ENCODE measurements at places on chromosomes 11 and 22.

GRCh38 chr22:49663311-49663711 lies 164.4 kb downstream of the BRD1 start:
- no peak for DNase-seq

DNA sequence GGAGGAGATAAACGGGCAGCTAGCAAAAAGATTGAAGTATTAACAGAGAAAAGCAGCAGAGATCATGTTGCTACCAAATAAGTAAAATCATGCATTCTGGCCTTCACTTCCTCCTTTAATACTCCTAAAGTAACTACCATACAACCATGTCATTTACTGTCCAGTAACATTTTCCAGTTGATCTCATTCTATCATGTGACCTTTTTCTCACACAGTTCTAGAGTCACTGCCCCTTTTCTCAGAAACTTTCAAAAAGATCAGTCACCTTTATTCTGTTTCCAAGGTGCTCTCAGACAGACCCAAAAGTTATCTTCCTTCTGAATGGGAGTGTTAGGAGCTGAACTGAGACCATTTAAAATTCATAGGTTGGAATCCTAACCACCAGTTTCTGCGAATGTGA lies 984.4 kb downstream of the FAM181B start:
- no peak for DNase-seq

GRCh38 chr11:134949121-134950090 lies 537.4 kb upstream of the B3GAT1 start:
- peak; percentile 37 for DNase-seq

- no peak for DNase-seq
Observed at GRCh38 chr11:83778596-83778995, 492.4 kb upstream of the CCDC90B start.

GRCh38 chr11:72375241-72375960 lies 58.9 kb downstream of the CLPB start:
- no peak for DNase-seq

GRCh38 chr11:47328449-47329390 lies 23.8 kb downstream of the MYBPC3 start:
- DNase-seq, result no peak

GRCh38 chr11:120280600-120281051 lies 40.7 kb downstream of the POU2F3 start:
- no peak for DNase-seq

GRCh38 chr11:33227578-33228261 lies 29.5 kb upstream of the HIPK3 start:
- DNase-seq, result no peak

GRCh38 chr11:57477507-57478189 lies 17.3 kb downstream of the RTN4RL2 start:
- no peak for DNase-seq

- DNase-seq, result no peak
Observed at GRCh38 chr22:35482974-35483373, 57.7 kb upstream of the RASD2 start.

DNA sequence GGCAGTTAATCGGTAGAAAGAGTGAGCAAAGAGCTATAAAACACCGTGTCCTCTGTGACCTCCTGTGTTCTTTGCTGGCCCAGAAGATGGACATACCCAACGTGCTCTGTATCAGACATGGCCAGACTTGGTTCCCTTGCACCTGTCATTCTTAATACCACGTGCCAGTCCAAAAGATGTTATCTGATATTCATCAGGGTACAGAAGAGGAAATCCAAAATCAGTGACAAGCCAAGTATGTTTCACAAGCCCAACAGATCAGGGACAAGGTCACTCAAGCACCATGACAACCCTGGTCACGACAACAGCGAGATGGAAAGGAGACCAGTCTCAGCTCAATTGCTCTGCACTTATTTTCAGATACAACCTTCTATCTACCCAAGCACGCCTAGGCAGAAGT lies 3.4 kb downstream of the LRP4 start:
- DNase-seq, result no peak

- DNase-seq, result no peak
Observed at GRCh38 chr11:9060700-9061111, 30.7 kb downstream of the SCUBE2 start.

DNA sequence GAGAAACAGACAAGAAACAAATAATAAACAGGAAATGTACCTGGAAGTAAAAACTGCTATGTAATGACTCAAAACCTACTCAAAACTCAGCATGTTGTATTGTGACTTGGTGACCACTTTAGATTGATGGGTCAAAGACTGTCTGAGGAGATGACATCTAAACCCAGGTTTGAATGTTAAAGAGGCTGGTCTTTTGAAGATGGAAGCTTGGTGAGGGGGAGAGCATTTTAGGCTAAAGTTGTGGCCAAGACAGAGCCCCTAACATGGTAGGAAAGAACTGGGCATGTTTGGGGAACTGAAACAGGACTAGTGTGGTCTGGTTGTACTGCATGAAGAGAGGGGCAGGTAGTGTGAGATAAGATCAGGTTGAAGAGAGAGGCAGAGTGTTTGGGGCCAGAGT lies 85.3 kb upstream of the MYO18B start:
- no peak for DNase-seq

DNA sequence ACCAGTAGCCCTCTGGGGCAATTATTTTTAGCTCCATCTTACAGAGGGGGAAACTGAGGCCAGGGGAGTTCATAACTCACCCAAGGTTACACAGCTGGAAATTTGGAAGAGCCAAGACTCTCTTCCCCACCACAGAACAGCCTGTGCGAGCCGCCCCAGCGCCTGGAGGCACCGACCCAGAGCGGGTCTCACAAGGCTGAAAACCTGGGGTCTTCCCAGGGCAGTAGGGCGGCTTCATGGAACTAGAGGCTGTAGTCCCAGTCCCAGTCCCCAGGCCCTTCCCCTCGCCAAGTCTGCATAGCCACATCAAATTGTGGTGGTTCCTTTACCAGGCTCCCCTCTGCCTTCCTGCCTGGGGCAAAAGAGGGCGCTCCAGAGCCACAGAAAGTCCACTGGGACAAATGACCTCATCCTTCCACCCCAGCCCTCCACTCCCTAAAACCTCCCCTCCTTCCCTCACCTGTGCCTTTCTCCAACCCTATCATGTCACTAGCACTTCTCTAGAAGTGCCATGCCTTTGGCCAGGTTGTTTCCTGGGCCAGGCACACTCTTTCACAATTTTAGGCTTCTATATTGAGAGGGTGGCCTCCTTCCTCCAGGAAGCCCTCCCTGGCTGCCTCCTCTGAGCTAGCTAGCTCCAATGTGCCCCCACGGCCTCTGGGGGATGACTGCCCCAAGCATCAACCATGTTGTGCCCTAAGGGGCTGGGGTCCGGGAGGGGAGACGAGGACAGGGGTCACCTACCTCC lies 15.2 kb upstream of the CDC42EP1 start:
- no peak for DNase-seq

- DNase-seq, result no peak
Observed at GRCh38 chr11:41449483-41450050, 9.9 kb downstream of the LRRC4C start.

GRCh38 chr11:108927791-108928545 lies 263.1 kb downstream of the DDX10 start:
- no peak for DNase-seq

- DNase-seq, result no peak
Observed at GRCh38 chr11:118079491-118079890, 2.6 kb downstream of the TMPRSS4 start.

- DNase-seq, result peak; percentile 28
Observed at GRCh38 chr11:1153951-1154493, 3.7 kb upstream of the MUC5AC start.

GRCh38 chr22:16960220-16960883 lies 47.7 kb downstream of the GAB4 start:
- no peak for DNase-seq

GRCh38 chr11:122803716-122804115 lies 34.6 kb upstream of the CRTAM start:
- DNase-seq, result no peak

GRCh38 chr22:25153961-25154666 lies 45.5 kb upstream of the CRYBB3 start:
- DNase-seq, result no peak

DNA sequence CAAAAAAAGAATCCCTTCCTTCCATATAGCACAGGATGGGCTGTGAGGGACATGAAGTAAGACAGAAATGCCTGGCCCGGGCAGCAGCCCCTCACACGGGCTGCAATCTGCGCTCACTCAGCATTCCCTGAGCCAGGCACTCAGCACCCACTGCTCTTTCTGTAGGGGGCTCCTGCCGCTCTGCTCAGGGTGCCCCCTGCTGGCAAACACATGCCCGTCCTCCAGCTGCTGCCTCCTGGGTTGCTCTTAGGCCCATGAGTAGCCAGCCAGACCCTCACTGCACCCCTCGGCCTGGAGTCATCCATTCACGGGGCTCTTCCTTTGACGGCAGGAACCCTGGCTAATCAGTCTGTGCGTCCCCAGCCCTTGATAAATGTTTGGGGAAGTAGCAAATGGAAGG lies 6.9 kb downstream of the MCAT start:
- no peak for DNase-seq

DNA sequence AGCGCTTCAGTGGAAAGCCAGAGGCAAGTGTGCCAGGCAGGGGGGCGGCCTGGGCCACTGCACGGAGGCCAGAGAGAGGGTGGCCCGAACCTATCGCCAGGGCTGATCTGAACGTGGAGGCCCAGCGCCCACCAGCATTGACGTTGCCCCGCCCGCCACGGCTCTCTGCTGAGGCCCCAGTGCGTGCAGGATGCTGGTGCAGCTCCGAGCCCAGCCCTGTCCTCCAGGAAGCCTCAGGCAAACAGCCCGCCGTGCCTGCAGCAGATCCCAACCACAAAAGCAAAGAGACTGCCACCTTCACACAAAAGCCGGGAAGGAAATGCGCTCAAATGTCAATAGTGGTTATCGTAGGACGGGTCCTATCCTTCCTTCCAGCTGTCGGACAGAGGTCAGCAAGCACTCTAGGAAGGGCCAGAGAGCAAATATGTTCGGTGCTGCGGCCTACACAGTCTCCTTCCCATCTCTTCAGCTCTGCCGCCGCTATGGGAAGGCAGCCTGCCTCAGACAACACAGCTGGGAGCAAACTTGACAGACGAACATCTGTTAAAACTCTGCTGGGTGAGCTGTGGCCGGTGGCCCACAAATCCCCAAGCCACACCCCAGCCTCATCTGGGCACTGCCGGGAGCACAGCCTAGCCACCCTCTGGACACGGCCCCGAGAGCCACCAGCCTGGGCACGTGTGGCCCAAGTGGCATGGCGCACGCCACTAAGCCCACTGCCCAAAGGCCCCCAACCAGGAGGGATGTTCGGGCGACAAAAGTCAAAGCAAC lies 146.2 kb downstream of the CRYBB2 start:
- no peak for DNase-seq

- DNase-seq, result no peak
Observed at GRCh38 chr11:133947321-133947756, 9.4 kb downstream of the IGSF9B start.

GRCh38 chr11:15158351-15159015 lies 43.8 kb downstream of the INSC start:
- no peak for DNase-seq

DNA sequence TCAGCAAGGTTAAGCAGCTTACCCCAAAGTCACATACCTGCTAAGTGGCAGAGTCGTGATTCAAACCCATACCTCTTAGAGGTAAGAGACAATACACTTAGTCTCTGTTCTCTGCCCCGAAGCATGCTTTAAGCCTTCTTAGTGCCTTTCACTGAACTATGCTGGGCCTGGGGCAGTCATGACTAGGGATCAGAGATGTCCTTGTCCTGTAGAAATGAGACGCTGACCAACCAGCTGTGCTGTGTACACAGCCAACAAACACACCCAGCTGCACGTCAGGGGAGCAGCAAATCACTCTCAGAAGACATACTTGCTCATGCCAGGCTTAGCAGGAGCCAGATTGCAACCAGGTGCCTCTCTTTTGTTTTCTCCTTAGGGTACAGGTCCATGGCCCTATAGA lies 255.7 kb downstream of the BUD13 start:
- DNase-seq, result no peak

GRCh38 chr22:38012604-38013072 lies 28.3 kb upstream of the SOX10 start:
- no peak for DNase-seq

DNA sequence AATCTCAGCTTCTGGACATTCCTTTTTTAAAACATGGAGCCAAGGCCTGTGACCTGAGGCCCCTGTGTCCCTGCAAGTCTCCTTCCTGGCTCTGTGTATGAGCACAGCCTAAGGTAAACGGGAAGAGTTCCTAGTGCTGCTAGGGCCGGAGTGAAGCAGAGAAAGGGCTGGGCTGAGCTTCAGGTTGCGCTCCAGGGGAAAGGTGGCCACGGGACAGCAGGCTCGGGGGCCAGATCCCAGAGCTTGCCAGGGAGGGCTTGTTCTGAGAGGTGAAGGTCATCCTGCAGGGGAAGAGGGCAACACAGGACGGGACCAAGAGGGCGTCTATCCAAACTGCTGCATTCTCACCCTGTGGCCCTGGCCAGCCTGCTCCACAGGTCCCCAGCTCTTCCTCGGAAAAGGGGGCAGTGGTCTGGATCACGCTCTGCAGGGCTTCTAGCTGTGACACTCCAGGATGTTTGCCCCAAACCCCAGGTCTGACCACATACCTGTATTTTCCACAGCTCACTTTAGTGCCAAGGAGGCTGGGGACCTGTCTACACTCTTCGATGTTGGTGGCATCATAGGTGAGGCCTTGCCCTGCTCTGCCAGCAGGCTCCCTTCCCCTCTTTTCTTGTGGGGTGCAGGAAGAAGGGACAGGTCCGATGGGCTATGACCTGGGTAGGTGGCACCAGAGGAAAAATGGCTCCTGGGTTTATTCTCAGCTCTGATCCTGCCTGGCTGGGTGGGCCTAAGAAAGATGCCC lies 20.4 kb downstream of the SLC37A2 start:
- DNase-seq, result no peak

- DNase-seq, result no peak
Observed at GRCh38 chr22:23402275-23403151, 177.6 kb downstream of the IGLL1 start.

DNA sequence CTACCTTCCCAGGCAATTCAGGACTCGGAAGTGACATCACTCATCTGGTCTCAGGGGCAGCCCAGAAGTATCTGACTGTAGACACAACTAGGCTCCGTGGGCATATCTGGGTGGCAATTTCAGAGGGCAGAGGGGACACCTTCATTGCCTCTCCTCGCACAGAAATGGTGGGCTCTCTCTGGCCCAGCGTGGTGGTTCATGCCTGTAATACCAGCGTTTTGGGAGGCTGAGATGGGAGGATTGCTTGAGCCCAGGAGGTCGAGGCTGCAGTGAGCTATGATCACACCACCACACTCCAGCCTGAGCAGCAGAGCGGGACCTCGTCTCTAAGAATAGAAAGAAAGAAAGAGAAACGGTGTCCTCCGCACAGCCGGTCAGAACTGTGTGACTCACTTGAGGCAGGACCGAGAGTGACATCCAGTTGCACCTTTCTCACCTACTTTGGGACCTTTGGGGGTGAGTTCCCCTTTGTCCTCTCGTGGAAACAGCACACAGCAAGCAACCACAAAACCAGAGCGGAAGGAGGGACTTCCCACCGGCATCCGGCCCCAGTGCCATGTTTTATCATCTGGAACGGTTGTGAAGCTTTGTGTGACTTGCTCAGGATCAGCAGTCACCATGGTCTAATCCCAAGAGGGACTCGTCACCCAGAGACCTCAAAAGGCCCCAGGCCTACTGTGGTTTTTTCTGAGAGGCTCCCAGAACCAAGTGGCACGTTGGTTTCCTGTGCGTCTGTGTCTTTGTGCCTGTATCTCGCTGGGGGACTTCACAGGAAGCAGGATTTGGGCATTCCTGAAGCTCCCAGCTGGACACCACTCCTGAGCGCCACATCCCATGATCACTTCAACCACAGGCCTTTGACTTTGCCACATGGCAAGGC lies 38.4 kb upstream of the EMID1 start:
- no peak for DNase-seq

GRCh38 chr11:13862845-13863392 lies 99.6 kb upstream of the SPON1 start:
- DNase-seq, result no peak

GRCh38 chr11:1298695-1299492 lies 10.5 kb downstream of the TOLLIP start:
- no peak for DNase-seq

All from AG04449 (cell line).